Astrocyte of the spinal cord (primary cell): ENCODE measurements at places on chromosomes 16 and 17.

DNA sequence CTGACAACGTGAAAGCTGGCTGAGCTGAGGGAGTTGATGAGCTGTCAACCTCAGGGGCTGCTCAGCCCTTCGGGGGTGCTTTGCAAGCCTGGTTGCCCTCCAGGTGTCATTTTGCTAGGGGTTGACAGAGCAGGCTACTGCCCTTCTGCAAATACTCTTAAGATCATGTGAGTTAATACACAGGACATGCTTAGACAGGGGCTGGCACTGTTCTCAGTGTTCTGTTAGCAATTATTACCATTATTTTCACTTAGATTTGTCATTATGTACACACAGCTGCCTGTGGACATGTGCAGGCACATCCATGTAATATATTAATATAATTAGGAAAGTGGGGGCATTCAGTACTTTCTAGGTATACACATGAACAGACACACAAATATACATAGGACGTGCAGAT is 554.3 kb upstream of the HSBP1 start:
- no peak for DNase-seq

GRCh38 chr16:53061701-53062159 is 6.9 kb downstream of the CHD9 start:
- DNase-seq = no peak

- no peak for DNase-seq
Measured at GRCh38 chr17:67018471-67019434, 25.6 kb upstream of the CACNG1 start.

DNA sequence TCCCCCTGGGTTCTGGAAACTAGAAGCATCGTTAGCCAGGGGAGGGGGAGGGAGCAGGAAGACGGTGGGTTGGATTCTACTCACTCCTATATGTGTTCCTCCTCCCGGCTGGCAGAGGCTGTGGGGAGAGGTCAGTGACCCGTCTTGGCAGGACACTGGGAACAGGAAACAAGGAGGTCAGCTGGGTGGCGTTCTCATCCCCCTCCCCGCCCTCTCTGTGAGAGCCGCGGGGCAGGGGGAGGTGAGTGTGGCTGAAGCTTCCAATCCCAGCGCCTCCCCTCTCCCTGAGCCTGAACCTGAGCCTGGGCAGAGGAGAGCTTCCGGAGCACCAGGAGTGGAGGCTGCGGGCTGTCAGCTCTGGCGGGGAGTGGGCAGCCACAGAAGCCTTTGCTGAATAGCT is 12.5 kb downstream of the GPRC5C start:
- DNase-seq = no peak

GRCh38 chr17:54269881-54270280 is 447.2 kb downstream of the KIF2B start:
- DNase-seq = no peak

GRCh38 chr16:66511602-66512271 is 38.2 kb downstream of the TK2 start:
- peak; percentile 79 for DNase-seq

GRCh38 chr16:58127033-58127556 is 2.1 kb downstream of the CFAP20 start:
- peak; percentile 61 for DNase-seq

GRCh38 chr16:82846806-82847205 is 220.0 kb downstream of the CDH13 start:
- DNase-seq = no peak

DNA sequence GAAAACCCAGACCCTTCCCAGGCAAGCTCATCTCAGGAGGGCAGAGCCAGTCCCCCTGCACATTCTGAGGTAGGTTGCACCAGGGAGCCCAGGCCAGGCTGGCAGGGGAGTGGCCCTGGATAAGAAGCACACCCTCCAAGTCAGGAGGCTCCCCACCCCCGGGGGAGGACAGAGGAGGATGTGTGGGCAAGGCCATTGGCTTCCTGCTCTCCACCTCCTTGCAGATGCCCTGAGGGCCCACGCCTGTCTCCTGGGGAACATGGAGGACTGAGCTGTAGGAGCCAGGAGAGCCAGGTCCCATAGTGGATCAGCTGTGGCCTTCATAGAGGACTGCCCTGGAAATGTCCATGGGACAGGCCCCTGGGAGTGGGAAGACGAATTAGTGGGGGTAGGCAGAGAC is 126.7 kb downstream of the IRF8 start:
- DNase-seq = no peak

DNA sequence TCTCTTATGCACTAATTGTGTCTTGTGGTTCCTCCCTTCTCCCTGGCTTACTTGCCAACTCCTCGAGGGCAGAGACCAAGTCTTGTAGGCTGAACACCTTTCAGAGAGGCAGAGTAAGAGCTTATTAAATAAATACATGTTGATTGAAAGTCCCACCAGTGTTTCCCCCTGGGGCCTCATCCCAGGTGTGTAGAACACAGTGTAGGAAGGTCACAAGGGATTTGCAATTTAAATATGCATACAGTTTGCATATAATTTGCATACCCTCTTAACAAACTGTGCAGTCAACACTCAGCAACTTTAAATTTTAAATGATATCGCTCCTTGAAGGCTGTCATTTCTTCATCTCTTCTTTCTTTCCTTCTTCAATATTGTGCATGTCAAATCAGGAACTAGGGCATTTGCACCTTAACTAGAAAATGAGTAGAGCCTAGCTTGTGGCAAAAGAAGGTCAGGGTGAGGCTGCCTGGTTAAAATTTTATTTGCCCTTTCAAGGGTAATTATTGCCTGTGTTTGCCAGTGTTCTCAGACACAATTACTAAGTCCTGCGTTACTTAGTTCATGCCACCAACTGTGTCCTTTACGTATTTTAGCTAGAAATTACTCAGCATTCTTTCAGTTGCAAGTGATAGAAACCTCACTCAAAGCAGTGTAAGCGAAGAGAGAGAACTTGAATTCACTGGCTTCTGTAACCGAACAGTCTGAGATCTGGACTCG is 465.7 kb downstream of the HAPSTR1 start:
- DNase-seq = no peak

GRCh38 chr16:89410794-89411309 is 79.5 kb downstream of the ANKRD11 start:
- DNase-seq = peak; percentile 96

- peak; percentile 62 for DNase-seq
Measured at GRCh38 chr16:87101903-87102302, 215.3 kb downstream of the C16orf95 start.

DNA sequence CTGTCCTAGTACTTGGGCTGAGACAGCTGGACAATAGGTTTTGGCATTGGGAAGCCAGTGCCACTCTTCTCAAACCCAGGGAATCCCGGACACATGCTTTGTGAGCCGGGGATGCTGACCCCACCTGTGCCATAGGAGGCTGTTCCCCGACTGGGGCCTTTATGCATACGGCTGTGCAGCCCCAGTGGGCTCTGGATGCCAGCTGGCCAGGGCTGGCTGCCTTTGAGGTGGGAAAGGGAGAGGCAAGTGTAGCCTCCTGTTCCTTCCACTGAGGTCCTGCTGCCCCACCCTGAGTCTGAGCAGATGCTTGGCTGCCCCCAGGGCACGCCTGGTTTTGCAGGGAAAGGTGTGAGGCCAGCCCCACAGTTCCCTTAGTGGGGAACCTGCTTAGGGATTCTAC is 105.7 kb downstream of the CCDC182 start:
- DNase-seq = no peak

GRCh38 chr17:29103341-29103740 is 60.4 kb downstream of the PIPOX start:
- DNase-seq = no peak

DNA sequence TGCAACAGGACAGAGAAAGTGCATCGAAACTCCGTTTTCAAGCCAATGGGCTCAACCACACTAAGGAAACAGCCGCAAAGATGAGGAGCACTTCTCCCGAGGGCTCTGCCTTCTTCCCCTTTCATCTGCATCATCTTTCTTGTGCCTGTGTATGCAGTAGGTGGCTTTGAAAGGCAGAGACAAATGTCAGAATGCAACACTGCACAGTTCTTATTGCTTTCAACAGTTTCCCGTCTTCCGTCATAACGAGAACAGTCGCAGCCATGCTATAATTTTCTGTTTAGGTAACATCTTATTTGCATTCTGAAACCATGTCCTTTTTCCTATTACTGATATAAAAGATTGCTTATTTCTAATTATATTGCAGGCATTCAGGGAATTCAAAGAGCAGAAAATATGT is 205.2 kb downstream of the SLC39A11 start:
- DNase-seq = no peak

DNA sequence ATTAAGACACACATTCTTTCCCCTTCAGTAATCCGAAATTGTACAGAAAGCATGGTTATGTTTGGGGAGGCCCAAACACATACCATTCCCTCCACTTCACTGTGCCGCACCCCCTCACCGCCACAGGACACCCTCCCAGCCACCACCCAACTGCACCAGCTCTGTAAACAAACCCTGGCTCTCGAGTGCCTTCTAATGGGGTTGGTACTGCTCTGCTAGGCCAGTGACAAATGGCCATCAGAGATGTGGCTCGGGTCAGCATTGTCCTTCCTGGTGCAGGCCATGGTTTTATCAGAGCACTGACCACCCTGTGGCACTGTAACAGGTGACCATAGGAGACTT is 24.0 kb upstream of the SREBF1 start:
- no peak for DNase-seq

DNA sequence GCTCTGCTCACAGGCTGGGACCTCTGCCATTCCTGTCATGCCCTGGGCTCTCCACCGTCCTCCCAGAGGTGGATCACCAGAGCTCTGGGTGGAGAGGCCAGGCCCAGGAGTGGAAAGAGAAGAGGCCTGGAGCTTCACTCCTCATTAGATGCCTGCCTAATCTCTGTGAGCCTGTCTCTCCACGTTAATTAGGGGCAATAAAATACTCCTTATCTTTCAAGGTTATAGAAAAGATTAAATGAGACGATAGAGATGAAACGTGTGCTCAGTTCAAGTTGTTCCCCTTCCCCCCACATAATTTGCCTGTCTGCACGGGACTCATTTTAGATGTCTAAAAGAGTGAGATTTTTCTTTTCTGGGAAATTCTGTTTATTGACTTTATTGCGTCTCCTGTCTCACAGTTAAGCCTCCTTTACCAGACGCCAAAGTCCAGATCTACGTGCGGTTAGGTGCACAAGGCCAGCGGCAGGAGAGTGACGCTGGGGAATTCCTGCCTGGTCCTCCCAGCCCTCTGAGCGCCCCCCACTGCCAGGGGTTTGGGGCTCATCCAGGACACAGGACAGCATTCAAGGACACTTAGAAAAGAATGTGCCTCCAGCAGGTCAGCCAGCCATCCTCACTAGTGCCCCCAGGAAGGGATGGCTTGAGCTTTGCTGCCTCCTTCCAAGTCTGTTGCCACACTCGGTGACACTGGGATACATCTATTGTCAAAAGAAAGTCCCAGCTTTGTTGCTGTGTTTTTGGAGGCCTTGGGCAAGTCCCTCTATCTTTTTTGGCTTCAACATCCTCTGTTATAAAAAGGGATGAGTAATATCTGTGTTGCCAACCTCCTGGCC is 42.3 kb downstream of the TBX4 start:
- no peak for DNase-seq

DNA sequence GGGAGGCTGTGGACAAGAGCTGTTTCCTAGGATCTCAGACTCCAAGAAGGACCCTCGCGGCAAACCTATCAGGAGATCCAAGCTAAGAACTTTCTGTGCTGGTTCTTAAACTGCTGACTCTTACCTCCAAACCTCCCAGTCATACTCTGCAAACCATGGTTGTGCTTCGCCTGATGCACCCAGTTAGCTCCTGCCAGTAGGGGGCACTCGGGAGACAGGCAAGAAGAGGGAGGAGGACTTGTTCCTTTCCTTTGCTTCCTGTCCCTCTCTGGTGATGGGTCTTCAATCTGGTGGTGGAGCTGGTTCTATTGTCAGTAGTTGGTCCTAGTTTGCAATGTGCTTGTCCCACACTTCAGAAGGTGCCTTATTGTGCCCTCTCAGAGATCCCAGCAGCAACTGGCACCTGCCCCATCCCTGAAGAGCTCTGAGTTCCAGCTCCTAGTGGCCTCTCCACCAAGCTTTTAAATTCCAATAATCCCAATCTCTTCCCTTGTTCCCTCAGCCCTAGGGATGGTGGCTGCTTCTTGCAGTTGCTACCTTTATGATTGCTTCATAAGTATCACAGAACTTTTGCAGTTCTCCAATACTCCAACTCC is 113.5 kb upstream of the RPL38 start:
- DNase-seq = peak; percentile 9

DNA sequence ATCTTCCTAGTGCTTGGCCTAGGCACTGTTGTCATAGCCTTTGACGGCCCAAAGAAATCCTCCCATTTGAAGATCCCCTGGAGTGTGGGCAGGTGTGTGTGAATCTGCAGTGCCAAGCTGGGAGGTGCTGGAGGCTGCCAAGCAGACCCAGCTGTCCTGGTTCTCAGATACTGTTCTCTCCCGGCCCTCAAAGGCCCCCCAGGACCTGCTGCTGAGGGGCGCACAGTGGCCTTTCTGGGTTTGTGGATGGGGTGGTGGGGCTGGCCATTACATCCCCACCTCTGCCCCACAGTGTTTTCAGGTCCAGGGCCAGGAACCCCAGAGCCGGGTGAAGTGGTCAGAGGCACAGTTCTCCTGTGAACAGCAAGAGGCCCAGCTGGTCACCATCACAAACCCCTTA is 60.5 kb downstream of the MRC2 start:
- DNase-seq = no peak

DNA sequence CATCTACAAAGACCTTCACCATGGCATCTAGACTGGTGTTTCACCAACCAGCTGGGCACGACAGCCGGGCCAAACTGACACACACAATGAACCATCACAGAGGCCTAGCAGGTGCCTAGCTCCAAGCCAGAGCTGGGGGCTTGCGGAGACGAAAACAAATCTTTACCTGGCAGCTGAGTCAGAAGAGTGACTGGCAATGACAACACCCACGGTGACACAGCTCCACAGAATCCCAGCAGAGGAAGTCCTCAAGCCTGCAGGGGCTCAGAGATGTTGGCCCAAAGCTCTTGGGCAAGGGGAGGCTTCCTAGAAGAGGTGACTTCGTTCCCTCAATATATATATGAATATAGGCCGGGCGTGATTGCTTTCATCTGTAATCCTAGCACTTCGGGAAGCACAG is 5.1 kb downstream of the MMP25 start:
- DNase-seq = no peak

DNA sequence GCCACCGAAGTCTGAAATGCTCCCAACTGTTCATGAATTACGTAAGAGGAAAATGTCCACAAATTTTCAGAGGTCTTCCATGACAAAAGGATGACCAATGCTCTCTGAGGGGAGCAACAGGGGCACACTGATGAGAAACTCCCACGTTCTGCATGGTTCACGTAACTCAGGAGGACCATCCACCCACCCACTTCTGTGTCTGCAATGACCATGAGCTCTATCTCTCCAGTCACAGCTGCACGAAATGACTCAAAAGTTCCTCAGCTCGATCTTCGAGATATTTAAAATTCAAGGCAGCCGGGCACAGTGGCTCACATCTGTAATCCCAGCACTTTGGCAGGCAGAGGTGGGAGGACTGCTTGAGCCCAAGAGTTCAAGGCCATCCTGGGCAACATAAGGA is 15.8 kb downstream of the WDR45B start:
- no peak for DNase-seq
